ENCODE measurements at places on chromosomes 1 and 21.

DNA sequence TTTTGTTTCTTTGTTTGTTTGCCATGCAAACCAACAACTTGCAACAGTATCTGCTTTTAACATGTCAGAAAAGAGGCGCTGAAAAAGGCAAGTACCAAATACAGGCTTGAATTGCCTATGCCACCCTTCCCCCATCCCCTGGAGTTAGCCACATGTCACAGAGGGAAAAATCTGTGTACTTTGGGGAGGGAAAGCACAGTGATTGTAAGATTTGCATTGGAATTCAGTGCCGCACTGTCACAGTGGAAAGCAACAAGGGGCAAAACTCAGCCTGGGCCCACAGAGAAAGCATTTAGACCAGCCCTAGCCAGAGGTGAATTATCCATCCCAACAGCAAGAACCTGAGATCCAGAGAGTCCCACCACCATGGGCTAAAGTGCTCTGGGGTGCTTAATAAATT lies 52.4 kb upstream of the ACADM start:
- DNase-seq = no peak

DNA sequence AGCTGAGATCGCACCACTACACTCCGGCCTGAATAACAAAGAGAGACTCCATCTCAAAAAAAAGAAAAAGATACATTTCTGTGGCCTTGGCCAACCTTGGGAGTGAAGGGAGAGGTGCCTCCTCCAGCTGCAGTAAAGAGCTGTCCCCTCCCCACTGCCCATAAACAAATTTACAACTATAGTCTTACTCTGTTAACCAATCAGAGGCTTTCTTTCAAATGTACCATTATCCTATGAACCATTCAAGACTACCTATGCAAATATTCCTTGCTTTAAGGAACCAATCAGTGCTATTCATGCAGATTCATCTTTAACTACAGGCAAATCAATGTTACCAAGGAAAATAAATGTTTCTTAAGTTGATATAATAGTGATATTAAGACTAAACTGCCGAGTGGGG lies 1.0 kb downstream of the CELA2B start:
- no peak for DNase-seq

DNA sequence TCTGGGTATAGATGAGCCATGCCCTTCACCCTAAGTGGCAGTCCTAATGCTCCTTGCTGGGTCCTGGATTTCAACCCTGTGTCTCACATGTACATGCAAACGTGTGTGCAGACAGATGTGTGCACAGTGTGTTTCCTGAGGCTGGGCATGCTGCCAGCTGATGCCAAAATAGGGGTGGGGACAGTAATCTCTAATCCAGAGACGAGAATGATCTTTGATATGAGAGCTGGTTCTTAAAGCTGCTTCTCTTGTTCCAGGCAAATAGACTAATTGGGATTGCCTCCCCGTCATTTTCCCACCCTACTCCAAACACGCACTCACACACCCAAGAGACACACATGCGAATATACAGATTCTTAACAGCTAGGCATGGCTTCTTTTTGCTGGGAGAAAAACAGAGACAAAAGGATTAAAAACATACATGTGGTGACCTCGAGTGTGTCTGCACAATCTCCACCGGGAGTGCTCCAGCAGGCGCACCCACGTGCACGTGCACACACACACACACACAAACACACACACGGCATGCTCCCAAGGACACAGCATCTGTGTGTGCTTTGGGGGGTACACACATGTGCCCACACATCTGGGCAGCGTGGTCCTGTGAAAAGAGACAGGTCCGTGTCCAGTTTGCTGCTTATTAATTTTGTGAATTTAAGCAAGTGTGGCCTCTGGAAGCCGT lies 102.1 kb upstream of the ZBTB40 start:
- no peak for DNase-seq

GRCh38 chr21:30216041-30216723 lies at the start of gene CLDN8:
Gene CLDN8 (minus strand): TSS chr21:30216097. CDS start chr21:30215925, 172 bp downstream.
- no peak for DNase-seq

- DNase-seq = no peak
These were observed 32.1 kb downstream of the TGFB2 start for GRCh38 chr1:218377143-218377660.

DNA sequence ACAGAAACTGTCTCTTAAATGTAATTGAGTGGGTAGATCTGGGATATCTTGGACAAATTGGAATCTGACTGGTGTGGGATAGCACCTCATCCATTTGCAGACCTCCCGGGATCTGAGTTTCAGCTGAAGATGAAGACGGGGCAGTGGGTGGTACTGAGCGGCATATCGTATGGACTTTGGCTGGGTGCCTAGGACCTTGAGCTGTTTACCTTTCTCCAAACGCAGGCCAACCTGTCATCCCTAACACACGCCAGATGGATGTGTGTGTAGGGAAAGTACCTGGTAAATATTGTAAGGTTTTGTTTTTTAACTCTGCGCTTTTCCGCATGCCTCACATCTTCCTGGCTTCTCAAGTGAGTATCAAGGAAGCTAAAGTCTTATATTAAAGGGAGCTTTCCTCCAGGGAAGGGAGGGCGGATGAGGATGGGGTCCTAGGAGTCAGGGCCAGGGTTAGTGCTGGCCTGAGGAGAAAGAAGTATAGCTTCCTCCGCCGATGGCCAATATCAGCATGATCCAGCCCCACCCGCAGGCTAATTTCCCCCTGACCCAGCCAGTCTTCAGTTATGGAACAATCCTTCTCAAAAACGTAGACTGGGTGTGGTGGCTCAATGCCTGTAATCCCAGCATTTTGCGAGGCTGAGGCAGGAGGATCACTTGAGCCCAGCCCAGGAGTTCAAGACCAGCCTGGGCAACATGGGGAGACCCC lies 26.2 kb downstream of the ATP8B2 start:
- no peak for DNase-seq

DNA sequence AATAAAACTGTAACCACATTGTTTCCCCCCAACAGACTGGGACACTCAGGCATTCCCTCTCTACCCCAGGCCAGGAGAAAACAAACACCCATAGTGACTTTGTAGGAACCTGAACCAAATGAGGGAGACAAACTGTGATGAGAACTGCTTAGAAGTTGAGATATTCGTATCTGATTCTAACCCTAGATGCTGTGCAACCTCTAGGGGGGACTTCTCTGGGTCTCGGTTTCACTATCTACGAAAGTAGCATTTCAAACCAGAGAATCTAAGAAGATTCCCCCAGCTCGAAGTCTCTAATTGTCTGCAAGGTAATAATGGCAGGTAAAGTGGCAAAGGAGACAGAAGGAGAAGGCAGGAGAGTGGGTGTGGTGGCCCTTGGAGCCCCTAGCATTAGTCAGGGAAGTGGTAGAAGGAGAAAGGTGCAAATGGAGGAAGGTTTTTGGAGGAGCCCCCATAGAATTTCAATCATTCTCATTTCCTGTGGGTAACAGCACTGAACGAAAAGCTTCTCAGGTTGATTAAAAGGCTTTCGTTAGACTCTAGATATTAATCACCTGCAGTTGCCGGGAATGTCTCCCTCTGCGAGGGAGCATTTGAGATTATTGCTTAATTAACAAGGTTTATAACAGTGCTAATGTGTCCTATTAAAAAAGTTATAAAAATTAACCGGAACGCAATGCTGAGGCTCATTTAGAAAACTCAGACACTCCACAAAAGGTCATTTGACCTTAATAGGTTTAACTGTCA lies 46.4 kb downstream of the BEND5 start:
- no peak for DNase-seq

- no peak for DNase-seq
These were observed 119.3 kb downstream of the CRYAA start for GRCh38 chr21:43287795-43288755.

DNA sequence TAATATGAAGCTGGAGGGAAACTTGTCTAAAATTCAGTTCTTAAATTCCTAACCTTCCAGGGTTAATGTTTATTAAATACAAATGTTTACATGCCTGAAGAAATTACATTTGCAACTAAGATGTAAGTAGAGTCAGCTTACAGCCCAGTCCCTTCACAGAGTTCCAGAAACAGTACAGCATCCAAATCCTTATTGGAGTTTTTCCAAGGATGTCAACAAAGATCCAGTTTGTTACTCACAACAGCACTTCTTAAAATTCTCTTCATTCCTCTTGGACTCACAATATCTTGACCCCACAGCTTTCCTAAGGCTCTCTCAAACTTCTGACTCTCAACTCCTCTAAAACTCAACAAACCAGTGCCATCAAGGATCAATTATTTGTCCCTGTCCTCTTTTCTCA lies 50.1 kb upstream of the RWDD3 start:
- DNase-seq = no peak

DNA sequence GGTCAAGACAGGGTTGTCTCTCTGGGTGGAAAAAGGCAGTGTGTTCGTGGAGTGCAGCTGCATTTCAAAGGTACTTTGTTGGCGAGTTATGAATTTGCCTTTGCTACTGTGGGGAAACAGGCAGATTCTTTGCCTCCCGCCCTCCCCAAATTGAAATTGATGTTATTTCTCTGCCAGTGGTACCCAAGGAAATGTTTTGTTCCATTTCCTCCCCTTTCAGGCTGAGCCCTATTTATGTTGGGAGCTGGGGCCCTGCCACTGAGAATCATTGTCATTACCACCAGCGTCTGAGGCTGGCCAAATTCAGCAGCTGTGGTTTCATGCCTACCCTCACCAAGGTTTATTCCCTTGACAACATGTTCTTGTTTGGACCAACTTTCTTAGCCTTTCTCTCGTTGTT lies 48.5 kb upstream of the OLIG2 start:
- no peak for DNase-seq

- no peak for DNase-seq
These were observed 43.3 kb downstream of the PHC2 start for GRCh38 chr1:33387625-33388024.

Data from progenitor cell of endocrine pancreas (in vitro differentiated cells).